Forelimb muscle (tissue), 1 donor: ENCODE measurements at places on chromosomes 3 and 15. TPM values are rescaled to one million over a fixed set of nuclear protein-coding genes. Genes with fewer than 3 reads are reported as not detected.

CCR8 gene
- polyA plus RNA-seq, result not detected

LRRC31 gene
- polyA plus RNA-seq, result not detected

CHDH gene
- 1.00 TPM for polyA plus RNA-seq

C3orf49 gene
- polyA plus RNA-seq, result 0.22 TPM

GOLGA8K gene
- 1.9 TPM for polyA plus RNA-seq

CSTA gene
- polyA plus RNA-seq, result 0.25 TPM

AQP9 gene
- polyA plus RNA-seq, result not detected

ADAMTS17 gene
- 4.0 TPM for polyA plus RNA-seq

SSR3 gene
- 91.0 TPM for polyA plus RNA-seq

ZIC1 gene
- polyA plus RNA-seq, result 24.8 TPM

DUOXA2 gene
- polyA plus RNA-seq, result not detected

TM4SF4 gene
- not detected for polyA plus RNA-seq

GP5 gene
- 0.35 TPM for polyA plus RNA-seq

BCHE gene
- polyA plus RNA-seq, result 66.7 TPM

MYRIP gene
- polyA plus RNA-seq, result 0.89 TPM

CHRD gene
- polyA plus RNA-seq, result 19.2 TPM

CYP8B1 gene
- 0.09 TPM for polyA plus RNA-seq

PIF1 gene
- polyA plus RNA-seq, result 8.0 TPM

PP2D1 gene
- polyA plus RNA-seq, result 0.39 TPM

GPR62 gene
- 0.89 TPM for polyA plus RNA-seq

SKOR1 gene
- polyA plus RNA-seq, result 0.47 TPM

TMEM62 gene
- 9.8 TPM for polyA plus RNA-seq

NAALADL2 gene
- polyA plus RNA-seq, result 5.9 TPM

STRIT1 gene
- 49.3 TPM for polyA plus RNA-seq

GABRG3 gene
- 0.22 TPM for polyA plus RNA-seq

CHL1 gene
- 2.2 TPM for polyA plus RNA-seq

PIGB gene
- 7.3 TPM for polyA plus RNA-seq

PCCB gene
- polyA plus RNA-seq, result 30.6 TPM

FURIN gene
- polyA plus RNA-seq, result 26.7 TPM

PLIN1 gene
- polyA plus RNA-seq, result 0.32 TPM

CCDC32 gene
- 14.7 TPM for polyA plus RNA-seq

CPEB1 gene
- 0.87 TPM for polyA plus RNA-seq

ERICH6 gene
- polyA plus RNA-seq, result 0.11 TPM

COLQ gene
- polyA plus RNA-seq, result 24.7 TPM

PEAK1 gene
- 35.2 TPM for polyA plus RNA-seq

GRIP2 gene
- polyA plus RNA-seq, result 29.3 TPM

SERPINI1 gene
- 7.9 TPM for polyA plus RNA-seq

GOLGA6B gene
- 0.75 TPM for polyA plus RNA-seq

ADIPOQ gene
- polyA plus RNA-seq, result 0.06 TPM

FBXO40 gene
- 3.4 TPM for polyA plus RNA-seq

CAV3 gene
- 339 TPM for polyA plus RNA-seq

CLDN16 gene
- polyA plus RNA-seq, result 0.13 TPM

MAP3K13 gene
- 12.1 TPM for polyA plus RNA-seq

COL6A6 gene
- 91.6 TPM for polyA plus RNA-seq

CCDC14 gene
- 53.9 TPM for polyA plus RNA-seq

CD86 gene
- polyA plus RNA-seq, result 1.5 TPM

PPP2R3A gene
- 66.8 TPM for polyA plus RNA-seq

GABRR3 gene
- polyA plus RNA-seq, result not detected

TMEM87A gene
- polyA plus RNA-seq, result 38.0 TPM

ELL3 gene
- 1.8 TPM for polyA plus RNA-seq

LINGO1 gene
- polyA plus RNA-seq, result 6.3 TPM

DPPA4 gene
- polyA plus RNA-seq, result 1.1 TPM

PRR20G gene
- not detected for polyA plus RNA-seq

ZNF660 gene
- 4.1 TPM for polyA plus RNA-seq

RYR3 gene
- polyA plus RNA-seq, result 54.3 TPM
